ENCODE measurements at places on chromosomes 16 and 17.
A peak's percentile ranks its signal among the peaks of the same experiment; 100 is the strongest.

- no peaks in the 10 kb centered on the region for H3K36me3 ChIP-seq
- peaks cover 12% of the 10 kb centered on the region for H3K27me3 ChIP-seq
- no peak for DNase-seq
- no peaks in the 10 kb centered on the region for H3K4me1 ChIP-seq
- no peak overlapping the region for H3K4me3 ChIP-seq
Observed at GRCh38 chr16:5526826-5527225, 429.2 kb upstream of the EEF2KMT start.

DNA sequence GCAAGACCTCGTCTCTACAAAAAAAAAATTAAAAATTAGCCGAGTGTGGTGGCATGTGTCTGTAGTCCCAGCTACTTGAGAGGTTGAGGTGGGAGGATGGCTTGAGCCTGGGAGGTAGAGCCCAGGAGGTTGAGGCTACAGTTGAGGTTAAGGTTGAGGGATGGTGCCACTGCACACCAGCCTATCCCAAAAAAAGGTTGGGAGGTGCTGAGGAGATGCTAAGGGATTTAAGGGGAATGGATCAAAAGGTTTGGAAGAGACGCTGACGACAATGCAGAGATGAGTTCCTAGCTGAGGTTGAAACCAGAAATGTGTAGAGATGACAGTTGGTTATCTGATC, 4.7 kb upstream of the NSMCE1 start:
- H3K27ac ChIP-seq, result no peak overlapping the region
- peaks cover 23% of the 10 kb centered on the region for H3K4me1 ChIP-seq
- no peaks in the 10 kb centered on the region for H3K36me3 ChIP-seq
- peaks cover 7% of the 10 kb centered on the region for H3K27me3 ChIP-seq

DNA sequence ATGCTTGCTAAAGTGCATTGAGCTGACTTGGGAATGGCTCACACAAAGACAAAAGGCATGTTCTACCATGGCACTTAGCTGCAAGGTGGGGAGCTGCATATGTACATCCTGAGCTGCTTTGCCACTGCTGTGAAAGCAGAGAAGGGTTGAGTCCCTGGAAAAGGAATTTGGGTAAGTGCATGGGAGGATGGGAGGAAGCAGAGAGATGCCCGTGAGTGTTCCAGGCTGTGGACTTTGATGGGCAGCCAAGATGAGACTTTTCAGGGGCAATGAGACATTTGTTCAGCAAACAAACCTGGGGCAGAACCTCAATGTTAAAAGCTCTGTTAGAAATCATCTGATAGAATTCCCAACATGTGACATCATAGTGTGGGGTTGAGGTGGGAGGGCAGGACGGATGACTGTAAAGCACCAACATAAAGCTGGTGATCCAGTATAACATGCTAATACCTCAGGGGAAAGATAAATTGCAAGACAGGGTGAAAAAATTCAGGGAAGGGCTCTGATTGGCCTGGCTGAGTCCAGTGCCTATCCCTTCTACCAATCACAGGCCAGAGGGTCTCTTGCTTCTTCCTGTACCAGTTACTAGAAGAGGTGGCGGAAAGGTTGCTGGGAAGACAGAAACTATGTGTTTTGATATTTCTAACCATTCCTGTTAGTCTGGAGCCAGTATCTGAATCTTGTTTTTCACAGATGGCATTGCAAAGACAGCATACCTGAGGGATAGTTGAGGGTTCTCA, 163.2 kb downstream of the UTP18 start:
- DNase-seq, result no peak
- no peak overlapping the region for H3K4me3 ChIP-seq
- H3K36me3 ChIP-seq, result no peaks in the 10 kb centered on the region
- peaks cover 8% of the 10 kb centered on the region for H3K4me1 ChIP-seq
- H3K27ac ChIP-seq, result no peak overlapping the region

DNA sequence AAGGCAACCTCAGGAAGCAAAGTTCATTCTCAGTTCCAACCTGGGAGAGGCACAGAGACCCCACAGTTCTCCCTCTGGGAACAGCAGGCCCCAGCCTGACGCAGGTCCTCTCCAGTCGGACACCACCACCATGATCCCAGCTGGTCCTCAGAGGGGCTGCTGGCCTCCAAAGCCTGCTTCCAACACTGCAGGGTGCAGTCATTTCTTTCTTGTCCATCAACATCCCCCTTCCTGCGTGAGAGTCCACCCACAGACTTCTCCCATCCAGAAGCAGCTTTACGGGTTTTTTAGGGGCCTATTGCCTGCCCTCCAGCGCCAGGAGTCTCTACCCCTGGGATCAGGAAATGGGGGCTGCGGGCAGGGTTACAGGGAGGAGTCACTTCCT, 29.3 kb upstream of the TNRC6C start:
- H3K4me3 ChIP-seq, result no peak overlapping the region
- H3K27me3 ChIP-seq, result peaks cover 2% of the 10 kb centered on the region
- H3K27ac ChIP-seq, result no peak overlapping the region
- no peaks in the 10 kb centered on the region for H3K36me3 ChIP-seq
- no peak for DNase-seq
- H3K4me1 ChIP-seq, result no peaks in the 10 kb centered on the region

- peak overlapping the region; percentile 96 for H3K4me3 ChIP-seq
- peaks cover 7% of the 10 kb centered on the region for H3K27me3 ChIP-seq
- H3K4me1 ChIP-seq, result peaks cover 48% of the 10 kb centered on the region
- H3K27ac ChIP-seq, result peak overlapping the region; percentile 94
Observed at GRCh38 chr16:30761427-30761927, 385 bp downstream of the CFAP119 start.

GRCh38 chr17:57091186-57091618, 6.2 kb downstream of the AKAP1 start:
- H3K36me3 ChIP-seq, result no peaks in the 10 kb centered on the region
- no peak overlapping the region for H3K27ac ChIP-seq
- no peaks in the 10 kb centered on the region for H3K27me3 ChIP-seq
- no peak for DNase-seq
- no peak overlapping the region for H3K4me3 ChIP-seq

GRCh38 chr17:77915594-77916021, 42.9 kb upstream of the TNRC6C start:
- H3K27ac ChIP-seq, result no peak overlapping the region
- DNase-seq, result no peak
- no peaks in the 10 kb centered on the region for H3K36me3 ChIP-seq
- H3K4me1 ChIP-seq, result peaks cover 13% of the 10 kb centered on the region
- no peak overlapping the region for H3K4me3 ChIP-seq

GRCh38 chr17:81479175-81480071, 33.2 kb downstream of the ACTG1 start:
- H3K36me3 ChIP-seq, result no peaks in the 10 kb centered on the region
- DNase-seq, result no peak
- H3K27me3 ChIP-seq, result peaks cover 5% of the 10 kb centered on the region
- H3K27ac ChIP-seq, result no peak overlapping the region

DNA sequence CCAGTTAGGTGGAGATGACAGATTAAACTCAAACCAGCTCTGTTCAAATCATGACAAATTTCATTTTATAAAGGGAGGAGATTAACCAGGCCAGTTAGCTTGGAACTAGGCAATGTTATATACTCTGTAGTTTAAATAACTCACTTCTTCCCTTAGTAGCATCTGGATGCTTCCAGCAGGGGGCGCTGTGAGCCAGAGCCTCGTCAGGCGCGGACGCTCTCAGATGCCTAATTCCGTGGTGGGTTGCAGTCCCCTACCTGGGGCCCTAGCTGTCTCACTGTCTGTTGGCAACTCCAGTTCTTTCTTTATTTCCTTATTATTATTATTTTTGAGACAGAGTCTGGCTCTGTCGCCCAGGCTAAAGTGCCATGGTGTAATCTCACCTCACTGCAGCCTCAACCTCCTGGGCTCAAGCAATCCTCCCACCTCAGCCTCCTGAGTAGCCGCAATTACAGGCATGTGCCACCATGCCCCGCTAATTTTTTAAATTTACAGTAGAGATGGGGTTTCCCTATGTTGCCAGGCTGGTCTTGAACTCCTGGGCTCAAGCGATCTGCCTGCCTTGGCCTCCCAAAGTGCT, 17.3 kb upstream of the WFDC1 start:
- no peaks in the 10 kb centered on the region for H3K36me3 ChIP-seq
- DNase-seq, result peak; percentile 16
- no peak overlapping the region for H3K27ac ChIP-seq
- H3K4me3 ChIP-seq, result no peak overlapping the region
- no peaks in the 10 kb centered on the region for H3K27me3 ChIP-seq
- H3K4me1 ChIP-seq, result no peaks in the 10 kb centered on the region

Measured in immature natural killer cell (primary cell).